ENCODE measurements at places on chromosomes 5 and 9.

GRCh38 chr5:14258840-14259239, 115.7 kb downstream of the TRIO start:
- no peak for DNase-seq

GRCh38 chr5:21397693-21398092, 1409.7 kb upstream of the CDH18 start:
- no peak for DNase-seq

- DNase-seq = peak; percentile 88
Observed at GRCh38 chr5:136020383-136021015, 8.3 kb upstream of the TGFBI start.

GRCh38 chr9:30280229-30280900, 2104.1 kb upstream of the ACO1 start:
- no peak for DNase-seq

GRCh38 chr5:105146867-105147266, 1584.3 kb upstream of the NUDT12 start:
- no peak for DNase-seq

DNA sequence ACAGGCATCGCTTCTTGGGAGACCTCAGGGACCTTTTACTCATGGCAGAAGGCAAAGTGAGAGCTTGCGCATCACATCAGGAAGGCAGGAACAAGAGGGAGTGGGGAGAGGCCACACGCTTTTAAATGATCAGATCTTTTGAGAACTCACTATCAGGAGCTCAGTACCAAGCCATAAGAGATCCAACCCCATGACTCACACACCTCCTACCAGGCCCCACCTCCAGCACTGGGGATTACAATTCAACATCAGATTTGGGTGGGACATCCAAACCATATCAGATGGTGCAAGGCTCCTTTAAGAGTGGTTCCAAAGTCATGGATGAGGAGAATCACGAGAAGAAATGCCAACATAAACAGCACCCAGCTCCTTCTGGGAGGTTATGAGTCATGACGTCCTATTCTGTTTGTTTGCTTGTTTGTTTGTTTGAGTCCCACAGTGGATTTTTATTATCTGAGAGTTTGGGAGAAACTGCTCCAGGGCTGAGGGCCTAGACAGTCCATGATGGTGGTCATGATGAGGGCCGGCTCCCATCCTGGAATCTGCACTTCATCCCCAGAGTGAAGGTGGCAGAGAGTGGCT, 453.5 kb downstream of the GADD45G start:
- no peak for DNase-seq

Data from AG09309 (cell line).